ENCODE measurements at places on chromosomes 2 and 18. TPM values are rescaled to one million over a fixed set of nuclear protein-coding genes. Genes with fewer than 3 reads are reported as not detected.

DNA sequence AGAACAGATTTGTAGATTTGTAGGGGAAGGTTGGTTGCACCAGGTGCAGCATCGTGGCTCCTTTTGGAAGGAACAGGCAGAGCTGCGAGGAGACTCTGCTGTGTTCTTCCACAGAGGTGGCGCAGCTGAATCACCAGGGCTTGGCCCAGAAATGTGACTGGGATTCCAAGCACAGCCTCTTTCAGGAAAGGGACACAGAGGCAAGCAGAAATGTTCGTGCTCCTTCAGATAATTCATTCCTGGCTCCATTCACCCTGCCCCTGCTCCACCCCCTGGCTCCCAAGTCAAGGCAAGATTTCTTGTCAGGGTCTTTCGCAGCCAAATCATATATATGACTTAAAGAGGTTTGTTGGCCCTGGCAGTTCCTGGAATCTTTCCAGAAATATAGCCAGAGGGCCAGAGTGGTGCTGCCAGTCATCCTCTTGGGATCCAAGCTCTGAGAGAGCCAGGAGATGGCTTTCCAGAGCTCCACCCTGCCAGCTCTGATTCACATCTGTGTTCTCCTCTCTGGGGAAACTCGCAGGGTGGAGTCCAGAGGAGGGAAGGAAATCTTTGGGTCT, 203.9 kb upstream of the TANK start:
- DNase-seq = no peak

DNA sequence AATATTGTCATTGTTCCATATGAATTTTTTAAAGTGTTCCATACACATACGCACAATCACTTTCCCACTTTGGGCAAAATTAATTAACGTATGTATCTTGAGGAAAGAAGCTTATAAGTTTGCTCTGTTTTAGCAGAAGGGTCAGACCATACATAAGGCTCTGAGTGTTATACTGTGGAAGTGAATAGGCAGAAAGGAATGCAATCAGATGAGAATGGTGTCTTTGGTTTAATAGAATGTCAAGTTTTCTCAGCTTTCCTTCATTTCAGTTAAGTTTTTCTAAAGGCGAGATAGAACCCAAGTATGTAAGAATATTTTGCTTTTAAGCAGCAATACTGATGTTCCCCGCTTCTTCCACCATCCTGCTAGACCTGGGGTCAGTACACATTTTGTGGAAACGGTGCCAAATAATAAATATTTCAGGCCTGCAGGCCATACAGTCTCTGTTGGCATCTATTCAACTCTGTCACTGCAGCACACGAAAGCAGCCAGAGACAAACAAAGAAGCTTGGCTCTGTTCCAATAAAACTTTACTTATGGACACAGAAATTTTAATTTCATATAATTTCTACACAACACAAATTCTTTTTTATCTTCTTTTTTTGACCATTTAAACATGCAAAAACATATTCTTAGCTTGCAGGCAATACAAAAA, 100.6 kb downstream of the UPP2 start:
- DNase-seq = no peak

- no peak for DNase-seq
Measured at GRCh38 chr18:38790303-38790702, 1224.7 kb upstream of the CELF4 start.

DNA sequence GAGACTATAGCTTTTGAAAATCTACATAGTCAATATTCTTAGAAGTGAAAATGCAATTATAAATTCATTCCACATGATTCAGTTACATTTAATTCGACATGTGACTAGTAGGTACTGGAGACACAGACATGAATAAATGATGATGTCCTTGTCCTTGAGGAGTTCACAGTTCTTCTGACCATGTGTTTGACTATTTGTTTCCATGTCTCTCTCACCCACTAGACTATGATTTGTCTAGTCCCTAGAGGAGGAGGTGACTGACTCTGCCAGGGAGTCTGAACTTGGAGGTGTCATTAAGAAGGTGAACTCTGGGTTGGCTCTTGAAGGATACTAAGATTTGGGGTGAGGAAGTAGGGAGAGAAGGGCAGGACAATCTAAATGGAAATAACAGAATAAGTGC, 20.7 kb upstream of the UGP2 start:
- no peak for DNase-seq

- DNase-seq = no peak
Measured at GRCh38 chr18:31863103-31863502, 79.8 kb downstream of the TRAPPC8 start.

DNA sequence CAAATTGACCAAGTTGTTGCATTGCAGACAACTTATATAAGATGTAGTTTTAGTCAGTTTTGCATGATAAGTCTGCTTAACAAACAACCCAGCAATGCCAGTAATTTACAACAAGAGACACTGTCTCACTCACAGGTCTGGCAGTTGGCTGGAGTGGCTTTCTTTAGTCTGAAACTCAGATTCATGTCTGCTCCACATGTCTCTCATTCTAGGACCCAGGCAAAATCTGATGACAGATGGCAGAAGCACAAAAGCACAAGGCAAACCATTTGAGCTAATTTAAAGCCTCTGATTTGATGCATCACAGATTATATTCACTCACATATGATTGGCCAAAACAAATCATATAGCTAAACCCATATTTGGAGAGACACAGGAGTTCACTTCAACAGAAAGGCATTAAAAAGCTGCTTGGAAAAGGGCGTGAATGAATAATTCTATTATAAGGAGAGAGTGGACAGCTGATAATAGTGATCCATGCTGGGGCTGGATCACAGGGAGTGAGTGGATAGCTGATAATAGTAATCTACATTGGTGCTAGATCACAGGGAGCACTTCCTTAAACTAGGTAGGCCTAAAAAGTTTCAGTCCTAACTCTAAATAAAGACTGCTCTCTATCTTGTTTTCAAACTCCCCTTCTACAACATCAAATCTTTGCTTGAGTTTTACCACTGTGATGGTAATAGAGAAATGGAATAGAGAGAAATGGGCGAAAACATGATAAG, 593.2 kb upstream of the ZNF804A start:
- DNase-seq = no peak

GRCh38 chr2:237588044-237588696, 2.4 kb downstream of the RAB17 start:
- DNase-seq = no peak

DNA sequence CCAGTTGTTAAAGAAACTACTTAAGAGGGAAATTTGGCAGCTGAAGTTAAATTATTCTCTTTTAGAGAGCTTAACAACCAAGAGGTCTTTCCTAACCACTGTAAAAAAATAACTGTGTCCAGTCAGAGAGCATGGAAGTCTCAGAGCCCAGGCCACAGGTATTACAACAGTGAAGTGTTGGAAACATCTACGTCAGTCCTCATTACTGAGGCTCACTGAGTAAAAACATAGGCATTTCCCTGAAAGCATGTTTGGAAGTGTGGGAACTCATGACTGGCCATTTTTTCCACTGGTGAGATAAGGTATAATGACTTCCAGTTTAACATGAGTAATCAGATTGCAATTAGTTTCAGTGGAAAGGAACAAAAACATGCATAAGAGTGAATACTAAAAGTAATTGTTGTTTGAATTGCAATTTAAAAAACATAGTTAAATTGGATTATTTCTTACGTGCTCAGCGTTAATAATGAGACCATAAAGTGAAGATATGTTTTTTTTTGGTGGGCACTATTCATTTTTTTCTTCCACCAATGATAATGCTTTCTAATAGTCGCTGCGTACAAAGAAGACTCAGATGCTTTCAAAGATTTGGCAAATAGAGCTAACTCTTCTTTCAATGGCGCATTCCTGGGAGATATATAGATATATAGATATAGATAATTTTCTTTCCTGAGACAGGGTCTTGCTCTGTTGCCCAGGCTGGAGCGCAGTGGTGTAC, 60.8 kb downstream of the EFEMP1 start:
- peak; percentile 83 for DNase-seq

DNA sequence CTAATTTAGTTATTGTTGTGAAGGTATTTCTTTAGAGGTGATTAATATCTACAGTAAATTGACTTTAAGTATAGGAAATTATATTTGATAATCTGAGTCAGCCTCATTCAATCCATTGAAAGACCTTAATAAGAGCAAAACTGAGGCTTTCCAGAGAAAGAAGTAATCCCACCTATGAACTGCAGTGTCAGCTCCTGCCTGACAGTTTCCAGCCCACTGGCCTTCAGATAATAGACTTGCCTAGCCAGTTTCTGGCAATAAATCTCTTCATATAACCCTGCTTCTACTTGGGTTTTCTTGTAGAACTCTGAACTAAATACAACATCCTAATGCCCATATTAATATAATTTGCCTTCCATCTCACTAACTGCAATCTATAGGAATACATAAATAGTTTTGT, 437.9 kb upstream of the UBE2E3 start:
- DNase-seq = no peak

DNA sequence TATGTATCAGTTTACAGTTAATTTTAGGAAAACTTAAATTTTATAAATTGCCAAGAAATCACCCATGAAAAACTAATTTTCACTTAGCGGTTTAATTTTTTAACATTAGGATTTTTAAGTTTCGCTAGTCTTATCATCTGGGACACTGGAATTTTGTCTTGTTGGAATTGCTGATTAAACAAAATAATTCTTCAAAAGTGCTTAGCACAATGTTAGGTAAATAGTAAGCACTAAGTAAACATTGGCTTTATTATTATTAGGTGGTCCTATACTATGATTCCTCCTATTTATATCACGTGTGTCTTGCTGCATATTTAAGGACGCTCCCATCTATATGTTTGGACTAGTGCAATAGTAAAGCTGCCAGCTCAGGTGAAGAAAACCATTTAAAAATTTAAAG, 54.6 kb upstream of the MAP4K3 start:
- DNase-seq = no peak

DNA sequence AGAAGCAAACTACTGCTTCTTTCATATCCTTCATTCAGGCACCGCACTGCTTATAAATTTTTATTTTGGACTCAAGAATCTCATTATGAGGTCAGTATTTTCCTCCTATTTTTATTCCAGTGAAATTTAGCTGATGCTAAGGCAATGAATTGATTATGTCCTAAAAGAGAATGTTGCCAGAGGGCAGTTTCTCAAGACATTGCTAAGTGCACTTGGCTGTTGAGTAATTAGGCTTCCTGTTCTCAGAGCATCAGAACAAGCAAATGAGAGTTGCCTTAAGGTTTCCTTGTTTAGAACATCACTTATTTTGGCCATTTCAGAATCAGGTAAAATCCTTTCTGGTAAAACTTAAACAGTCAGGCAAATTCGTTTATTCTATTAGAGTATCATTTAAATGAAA, 548.6 kb upstream of the ZEB2 start:
- DNase-seq = no peak

- no peak for DNase-seq
Measured at GRCh38 chr18:8504880-8505435, 104.3 kb upstream of the RAB12 start.

GRCh38 chr18:21341141-21341540, 99.1 kb downstream of the GREB1L start:
- no peak for DNase-seq

DNA sequence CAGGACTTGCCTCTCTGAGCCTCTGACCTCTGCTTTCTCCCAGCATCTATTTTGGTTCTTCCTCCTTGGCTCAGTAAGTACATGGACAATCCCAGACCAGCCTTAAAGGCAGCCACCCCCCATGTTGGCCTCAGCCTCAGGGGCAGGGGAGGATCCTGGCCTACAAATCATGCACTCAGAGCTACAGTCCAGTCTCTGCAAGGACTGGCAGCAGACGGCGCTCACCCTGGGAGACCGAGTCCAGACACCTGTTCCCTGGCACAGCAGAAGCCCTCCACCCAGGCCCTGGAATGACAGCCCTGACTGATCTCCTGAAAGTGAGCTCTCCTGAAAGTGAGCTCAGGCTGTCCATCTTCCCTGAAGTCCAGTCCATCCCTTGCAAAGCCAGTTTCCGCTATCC, 25.7 kb upstream of the PTPN4 start:
- no peak for DNase-seq

DNA sequence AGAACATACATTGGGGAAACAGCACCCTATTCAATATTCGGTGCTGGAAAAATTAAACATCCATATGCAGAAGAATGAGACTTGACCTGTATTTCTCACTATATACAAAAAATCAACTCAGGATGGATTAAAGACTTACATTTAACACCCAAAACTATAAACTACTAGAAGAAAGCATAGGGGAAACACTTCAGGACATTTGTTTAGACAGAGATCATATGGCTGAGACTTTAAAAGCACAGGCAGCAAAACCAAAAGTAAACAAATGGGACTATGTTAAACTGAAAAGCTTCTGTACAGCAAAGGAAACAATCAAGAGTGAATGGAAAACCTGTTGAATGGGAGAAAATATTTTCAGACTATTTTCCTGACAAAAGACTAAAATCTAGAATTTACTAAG, 1694.1 kb upstream of the CELF4 start:
- DNase-seq = no peak

DNA sequence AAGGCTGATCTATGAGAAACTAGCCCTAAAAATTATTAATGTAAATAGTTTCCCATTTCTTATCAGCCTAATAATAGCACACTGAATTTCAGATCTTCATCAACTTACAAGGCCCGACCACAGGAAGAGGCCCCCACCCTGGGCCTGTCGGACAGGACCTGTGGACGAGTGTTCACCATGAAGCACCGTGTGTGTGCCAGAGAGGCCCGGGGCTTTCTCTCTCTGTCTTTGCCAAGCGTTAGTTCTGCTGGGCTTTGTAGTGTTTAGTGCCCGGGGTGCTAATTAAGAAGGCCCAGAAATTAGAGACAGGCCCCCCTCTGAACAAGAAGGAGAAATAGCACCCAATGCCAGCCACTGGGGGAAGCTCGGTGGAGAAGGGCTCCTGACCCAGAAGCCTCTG, 265.7 kb downstream of the TWIST2 start:
- DNase-seq = no peak

DNA sequence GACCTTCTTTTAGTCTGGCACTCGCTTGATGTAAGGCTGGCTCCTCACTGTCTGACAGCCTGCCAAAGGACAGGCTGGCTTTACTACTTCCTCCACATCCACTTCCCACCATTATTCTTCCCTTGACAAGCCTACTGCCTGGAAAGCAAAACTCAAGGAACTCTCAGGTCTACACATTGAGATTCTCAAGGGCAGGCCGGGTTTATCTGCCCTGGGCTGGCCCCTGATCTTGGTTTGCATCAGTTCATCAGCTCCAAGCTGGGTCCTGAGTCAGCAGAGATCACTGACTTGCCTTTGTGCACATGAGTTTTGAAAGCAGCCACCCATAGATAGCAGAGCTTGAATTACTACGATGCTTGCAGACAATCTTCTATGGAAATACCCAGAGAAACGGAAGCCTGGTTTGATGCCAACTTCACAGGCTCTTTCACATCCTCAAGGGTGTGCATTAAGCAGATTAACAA, 53.9 kb downstream of the KCTD18 start:
- DNase-seq = no peak

GRCh38 chr2:232372231-232373208, 6.0 kb upstream of the ALPP start:
- DNase-seq = no peak

GRCh38 chr2:20182241-20182931, 42.5 kb downstream of the SDC1 start:
- DNase-seq = peak; percentile 42

- DNase-seq = no peak
Measured at GRCh38 chr2:309148-309953, 21.5 kb upstream of the ALKAL2 start.

- DNase-seq = no peak
Measured at GRCh38 chr2:21282515-21282898, 158.7 kb downstream of the TDRD15 start.

Gene CFAP65
- 0.33 TPM for total RNA-seq

Gene CDCA7
- 60.5 TPM for total RNA-seq

Gene ACKR3
- total RNA-seq = not detected

Gene PLA2R1
- 5.7 TPM for total RNA-seq

Gene CCDC74A
- 29.9 TPM for total RNA-seq

Gene LYPD6
- total RNA-seq = 0.31 TPM

Gene RAB6D
- not detected for total RNA-seq

Gene CFC1
- total RNA-seq = not detected

Gene POTEC
- not detected for total RNA-seq

Gene APOB
- total RNA-seq = 1.2 TPM

Gene DDX1
- 102 TPM for total RNA-seq

Gene HOXD1
- 0.18 TPM for total RNA-seq
